WTC11 (cell line): ENCODE measurements at places on chromosomes 3 and 15. TPM values are rescaled to one million over a fixed set of nuclear protein-coding genes. Genes with fewer than 3 reads are reported as not detected.

The NFKBIZ gene
- 15.1 to 17.9 TPM (median 16.9 TPM) in 3 replicates for total RNA-seq

The COL6A5 gene
- total RNA-seq, result 0.02 to 0.05 TPM in 2 of 3 replicates, not detected in the other

The STARD5 gene
- total RNA-seq, result 6.3 to 7.2 TPM (median 6.8 TPM) in 3 replicates

The PYGO1 gene
- total RNA-seq, result 0.46 to 0.55 TPM (median 0.50 TPM) in 3 replicates

GRCh38 chr3:66215106-66215505, 5.7 kb upstream of the SLC25A26 start:
- no peaks in the 10 kb centered on the region for H3K4me1 ChIP-seq
- H3K27ac ChIP-seq, result no peak overlapping the region
- DNase-seq, result no peak
- no peak overlapping the region for H3K4me3 ChIP-seq
- H3K27me3 ChIP-seq, result peaks cover 2% of the 10 kb centered on the region; the same call in 1 of the 2 replicates
- H3K36me3 ChIP-seq, result no peaks in the 10 kb centered on the region

DNA sequence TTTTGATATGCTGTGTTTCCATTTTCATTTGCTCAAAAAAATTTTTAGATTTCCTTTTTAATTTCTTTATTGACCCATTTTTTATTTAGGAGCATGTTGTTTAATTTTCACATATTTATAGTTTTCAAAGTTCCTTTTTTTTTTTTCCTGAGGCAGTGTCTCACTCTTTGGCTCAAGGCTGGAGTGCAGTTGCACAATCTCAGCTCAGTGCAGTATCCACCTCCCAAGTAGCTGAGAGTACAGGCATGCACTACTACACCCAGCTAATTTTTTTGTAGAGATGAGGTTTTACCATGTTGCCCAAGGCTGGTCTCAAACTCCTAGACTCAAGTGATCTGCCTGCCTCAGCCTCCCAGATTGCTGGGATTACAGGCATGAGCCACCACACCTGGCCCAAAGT, 36.2 kb downstream of the PFN2 start:
- DNase-seq, result no peak
- no peaks in the 10 kb centered on the region for H3K4me1 ChIP-seq
- H3K36me3 ChIP-seq, result peaks cover 38% of the 10 kb centered on the region

DNA sequence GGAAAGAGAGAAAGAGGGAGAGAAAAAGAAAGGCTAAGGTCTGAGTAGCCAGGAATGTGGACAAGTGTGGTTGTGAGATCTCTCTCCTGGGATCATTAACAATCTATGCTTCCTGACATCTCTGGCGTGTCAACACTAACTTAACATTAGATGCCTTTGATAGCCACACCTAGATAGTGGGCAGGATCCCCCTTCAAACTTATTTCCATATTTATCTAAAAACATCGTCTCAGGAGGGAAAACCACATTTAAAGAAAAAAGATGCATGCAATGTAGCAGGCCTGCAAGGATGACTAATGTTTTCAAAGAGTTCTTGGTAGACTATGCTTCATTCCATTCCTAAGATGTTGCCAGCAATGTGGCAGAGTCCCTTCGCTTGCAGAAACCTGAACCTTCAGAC, 80.9 kb downstream of the MLH1 start:
- no peaks in the 10 kb centered on the region for H3K4me1 ChIP-seq
- no peak overlapping the region for H3K4me3 ChIP-seq
- no peaks in the 10 kb centered on the region for H3K36me3 ChIP-seq
- DNase-seq, result no peak
- no peak overlapping the region for H3K27ac ChIP-seq

The RTP1 gene
- 5.1 to 5.9 TPM (median 5.6 TPM) in 3 replicates for total RNA-seq

The STRIT1 gene
- 0.33 TPM in 1 of 3 replicates, not detected in the others for total RNA-seq

The FBN1 gene
- 3.3 to 5.2 TPM (median 3.7 TPM) in 3 replicates for total RNA-seq

- no peak overlapping the region for H3K4me3 ChIP-seq
- DNase-seq, result no peak
- no peak overlapping the region for H3K27ac ChIP-seq
- no peaks in the 10 kb centered on the region for H3K36me3 ChIP-seq
Observed at GRCh38 chr3:81744366-81744765, 17.1 kb downstream of the GBE1 start.

GRCh38 chr15:91947683-91948608, 94.4 kb downstream of the SLCO3A1 start:
- H3K4me3 ChIP-seq, result peak overlapping the region; percentile 8; the same call in 1 of the 2 replicates
- no peaks in the 10 kb centered on the region for H3K27me3 ChIP-seq
- H3K4me1 ChIP-seq, result peaks cover 60% of the 10 kb centered on the region
- DNase-seq, result peak; percentile 37
- H3K27ac ChIP-seq, result peak overlapping the region; percentile 85
- H3K36me3 ChIP-seq, result 0 out of 2 replicates have a peak, but pooled peaks cover 4% of the 10 kb centered on the region

GRCh38 chr3:128794067-128794768, 68.2 kb downstream of the RAB7A start:
- DNase-seq, result no peak
- peaks cover 32% of the 10 kb centered on the region for H3K36me3 ChIP-seq
- no peaks in the 10 kb centered on the region for H3K27me3 ChIP-seq

GRCh38 chr3:194277104-194277785, 73.9 kb downstream of the CPN2 start:
- no peak overlapping the region for H3K27ac ChIP-seq
- H3K27me3 ChIP-seq, result no peaks in the 10 kb centered on the region; the same call in 1 of the 2 replicates

The ROBO1 gene
- total RNA-seq, result 90.9 to 107 TPM (median 104 TPM) in 3 replicates

GRCh38 chr3:190209533-190209932, 88.8 kb upstream of the P3H2 start:
- no peak overlapping the region for H3K4me3 ChIP-seq
- H3K27ac ChIP-seq, result no peak overlapping the region
- no peaks in the 10 kb centered on the region; the same call in 1 of the 2 replicates for H3K27me3 ChIP-seq
- no peak for DNase-seq

- peaks cover 30% of the 10 kb centered on the region for H3K4me1 ChIP-seq
- no peak overlapping the region for H3K4me3 ChIP-seq
- no peak for DNase-seq
- H3K27me3 ChIP-seq, result no peaks in the 10 kb centered on the region
- H3K27ac ChIP-seq, result no peak overlapping the region
- H3K36me3 ChIP-seq, result no peaks in the 10 kb centered on the region
Observed at GRCh38 chr3:34862456-34862855, 776.9 kb upstream of the ARPP21 start.

The SEMA7A gene
- total RNA-seq, result 13.7 to 17.9 TPM (median 14.2 TPM) in 3 replicates

The C3orf49 gene
- total RNA-seq, result not detected in 3 replicates

The RPL15 gene
- total RNA-seq, result 2,428 to 2,870 TPM (median 2,865 TPM) in 3 replicates

The PRR20G gene
- 0.18 TPM in 1 of 3 replicates, not detected in the others for total RNA-seq

- no peak for DNase-seq
- H3K4me1 ChIP-seq, result peaks cover 5% of the 10 kb centered on the region; the same call in 1 of the 2 replicates
- H3K36me3 ChIP-seq, result no peaks in the 10 kb centered on the region
- no peaks in the 10 kb centered on the region for H3K27me3 ChIP-seq
- H3K4me3 ChIP-seq, result no peak overlapping the region
Observed at GRCh38 chr3:99764377-99764776, 53.3 kb upstream of the CMSS1 start.

The CCDC191 gene
- 1.6 to 1.7 TPM (median 1.7 TPM) in 3 replicates for total RNA-seq

DNA sequence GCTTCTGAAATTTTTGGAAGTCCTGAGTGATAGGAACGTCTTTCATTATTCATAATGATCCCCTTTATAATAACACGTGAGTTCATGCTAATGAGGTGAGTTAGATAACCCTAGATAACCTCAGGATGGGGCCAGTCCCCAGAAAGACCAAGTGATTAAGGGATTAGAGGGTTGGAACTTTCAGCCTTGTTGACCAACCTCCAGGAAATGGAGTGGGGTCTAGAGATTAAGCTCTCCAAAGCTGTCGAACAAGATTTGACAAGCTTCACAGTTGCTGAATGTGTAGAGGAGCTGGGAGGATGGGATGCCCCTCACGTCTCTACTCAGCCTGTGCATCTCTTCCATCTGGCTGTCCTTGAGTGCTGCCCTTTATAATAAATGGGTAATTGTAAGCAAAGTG, 107.1 kb downstream of the ZMAT3 start:
- peaks cover 43% of the 10 kb centered on the region for H3K4me1 ChIP-seq
- no peak overlapping the region for H3K4me3 ChIP-seq
- H3K27me3 ChIP-seq, result no peaks in the 10 kb centered on the region

DNA sequence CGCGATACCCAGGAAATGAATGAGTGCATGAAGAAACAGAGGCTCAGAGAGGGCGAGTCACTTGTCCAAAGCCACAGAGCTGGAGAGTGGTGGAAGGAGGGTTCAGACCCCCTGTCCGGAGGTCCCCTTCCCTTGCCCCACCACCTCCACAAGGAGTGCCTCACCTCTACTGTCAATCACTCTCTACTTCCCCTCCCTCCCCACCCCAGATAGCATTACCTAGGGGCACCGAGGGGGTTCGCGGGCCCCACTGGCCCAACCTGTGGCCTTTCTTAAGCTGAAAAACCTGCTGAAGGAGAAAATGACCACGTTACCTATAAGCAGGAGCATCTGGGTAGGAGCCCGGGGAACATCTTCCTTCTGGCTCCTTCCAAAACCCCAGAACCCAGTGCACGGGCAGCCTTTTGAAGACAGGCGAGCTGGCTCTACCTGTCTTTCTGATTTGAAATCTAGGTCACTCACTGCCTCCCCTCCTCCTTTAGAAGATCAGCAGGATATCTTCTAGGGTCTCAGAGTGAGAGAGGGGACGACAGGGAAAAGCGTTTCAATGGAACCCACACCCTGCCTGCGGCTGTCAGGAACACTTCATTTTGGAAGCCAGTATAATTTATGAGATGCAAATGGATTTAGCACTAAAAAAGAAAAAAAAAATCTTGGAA, 89.9 kb upstream of the MEF2A start:
- DNase-seq, result no peak
- H3K36me3 ChIP-seq, result no peaks in the 10 kb centered on the region
- H3K27ac ChIP-seq, result no peak overlapping the region
- peaks cover 3% of the 10 kb centered on the region for H3K27me3 ChIP-seq

DNA sequence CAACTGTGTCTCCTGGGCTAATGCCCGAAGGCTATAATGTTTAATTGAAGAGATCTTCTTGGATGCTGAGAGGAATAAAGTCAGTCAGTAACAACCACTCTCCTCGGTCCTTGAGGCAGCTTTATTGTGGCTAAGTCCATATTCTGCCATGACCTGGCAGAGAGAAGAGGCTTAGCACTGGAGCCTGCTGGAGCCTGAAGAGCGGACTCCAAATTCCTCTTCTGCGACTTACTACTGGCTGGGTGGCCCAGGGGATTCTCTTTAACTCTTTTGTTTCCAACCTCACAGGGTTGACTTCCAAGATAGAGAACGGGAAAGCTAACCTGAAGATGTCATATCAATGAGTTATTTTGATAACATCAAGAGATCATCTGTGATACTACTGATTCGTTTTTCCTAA, 71.1 kb downstream of the MYO1E start:
- no peak for DNase-seq
- H3K27me3 ChIP-seq, result no peaks in the 10 kb centered on the region
- H3K27ac ChIP-seq, result no peak overlapping the region
- H3K36me3 ChIP-seq, result no peaks in the 10 kb centered on the region
- no peak overlapping the region for H3K4me3 ChIP-seq

The TMEM108 gene
- 10.2 to 14.7 TPM (median 12.9 TPM) in 3 replicates for total RNA-seq

The C3orf85 gene
- total RNA-seq, result not detected in 3 replicates

DNA sequence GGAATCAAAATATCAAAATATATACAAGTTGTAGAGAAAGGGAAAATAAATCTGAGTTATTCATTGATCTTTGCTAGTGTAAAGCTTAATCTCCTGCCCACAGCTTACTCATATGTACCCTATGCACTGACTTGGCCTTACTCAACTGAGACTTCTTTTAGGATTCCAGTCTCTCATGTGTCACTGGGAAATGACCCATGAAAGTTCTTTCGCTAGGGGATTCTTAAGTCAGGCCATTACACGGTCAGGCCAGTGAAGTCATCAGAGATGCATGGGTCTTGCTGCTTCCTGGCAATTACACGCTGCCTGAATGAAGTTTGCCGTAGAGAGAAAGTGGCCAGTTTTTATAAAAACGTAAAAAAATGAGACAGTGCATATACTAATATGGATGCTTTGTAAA, 20.7 kb upstream of the LPP start:
- no peaks in the 10 kb centered on the region for H3K27me3 ChIP-seq
- no peak overlapping the region for H3K27ac ChIP-seq
- peaks cover 10% of the 10 kb centered on the region for H3K4me1 ChIP-seq
- DNase-seq, result no peak
- no peak overlapping the region for H3K4me3 ChIP-seq

- H3K4me1 ChIP-seq, result peaks cover 21% of the 10 kb centered on the region
- no peak overlapping the region for H3K4me3 ChIP-seq
- H3K27me3 ChIP-seq, result no peaks in the 10 kb centered on the region
Observed at GRCh38 chr3:136294176-136294575, 44.0 kb downstream of the PCCB start.

- H3K27ac ChIP-seq, result no peak overlapping the region
- DNase-seq, result no peak
Observed at GRCh38 chr3:102177075-102177755, 257.6 kb upstream of the ZPLD1 start.

The SEC62 gene
- 51.2 to 61.0 TPM (median 52.5 TPM) in 3 replicates for total RNA-seq

DNA sequence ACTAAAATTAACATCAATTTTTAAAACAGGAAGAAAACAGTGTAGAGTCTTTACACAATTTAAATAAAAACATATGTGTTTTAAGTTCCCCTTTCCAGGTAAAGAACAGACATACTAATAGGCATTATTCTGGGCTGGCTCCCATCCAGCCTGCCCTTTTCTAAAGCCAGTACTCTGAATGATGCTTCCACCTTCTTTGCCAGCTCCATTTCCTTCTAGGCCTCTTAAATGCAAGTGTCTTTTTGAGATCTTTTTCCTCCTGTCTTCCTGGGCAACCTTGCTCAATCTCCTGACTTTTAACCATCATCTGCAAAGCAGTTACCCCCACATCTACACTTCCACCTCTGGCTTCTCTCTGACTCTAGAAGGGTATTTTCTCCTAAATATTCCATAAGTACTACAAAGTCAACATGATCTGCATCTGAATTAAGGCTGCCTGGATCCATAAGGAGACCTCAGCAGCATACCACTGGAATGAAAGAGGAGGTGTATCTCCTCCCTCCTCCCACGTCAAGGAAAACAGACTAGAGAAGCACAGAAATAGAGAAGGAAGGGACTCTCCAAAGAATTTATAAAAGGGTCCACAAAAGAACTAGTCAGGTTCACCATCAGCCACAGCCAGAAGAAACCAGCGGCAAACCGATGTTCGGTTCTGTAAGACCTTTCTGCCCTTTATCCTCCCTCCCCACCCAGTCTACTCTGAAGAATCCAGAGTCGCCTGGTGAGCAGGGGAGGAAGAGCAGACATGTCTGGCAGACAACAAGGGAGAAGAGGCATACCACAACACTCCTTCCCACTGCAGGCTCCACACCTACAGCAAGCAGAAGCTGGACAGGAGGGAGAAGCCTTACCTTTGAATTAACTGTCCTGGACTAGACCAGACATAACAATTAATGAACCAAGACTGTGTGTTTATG, 47.1 kb downstream of the GOLIM4 start:
- no peaks in the 10 kb centered on the region for H3K27me3 ChIP-seq
- no peaks in the 10 kb centered on the region for H3K36me3 ChIP-seq
- peak overlapping the region; percentile 10 for H3K27ac ChIP-seq
- H3K4me1 ChIP-seq, result peaks cover 27% of the 10 kb centered on the region
- DNase-seq, result no peak

DNA sequence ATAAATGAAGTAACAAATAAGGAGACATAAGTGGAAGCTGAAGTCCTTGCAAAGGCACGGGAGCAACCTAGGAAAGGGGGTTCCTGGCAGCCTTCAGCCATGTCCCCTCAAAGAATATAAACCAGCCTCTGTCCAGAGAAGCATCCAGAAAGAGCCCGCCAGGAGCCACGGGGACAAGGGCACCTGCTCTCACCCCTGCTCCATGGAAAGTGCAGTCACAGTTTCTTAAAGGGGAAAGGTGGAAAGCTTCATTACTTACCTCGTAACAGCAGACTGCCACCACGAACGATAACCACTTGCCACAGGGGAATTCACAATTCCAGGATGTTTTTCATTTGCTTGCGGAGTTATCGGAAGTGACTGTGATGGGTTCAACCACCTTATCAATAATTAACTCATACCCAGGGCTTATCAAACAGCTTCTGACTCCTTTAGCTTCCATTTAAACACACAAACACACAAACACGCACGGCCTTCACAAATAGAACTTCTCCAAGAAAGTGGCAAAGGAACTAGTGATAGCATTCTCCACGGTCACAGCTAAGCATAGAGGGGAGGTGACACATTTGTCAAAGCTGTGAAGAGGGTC, 134.2 kb upstream of the IGF1R start:
- H3K27ac ChIP-seq, result no peak overlapping the region
- no peaks in the 10 kb centered on the region for H3K27me3 ChIP-seq
- H3K4me1 ChIP-seq, result peaks cover under 1% of the 10 kb centered on the region
- DNase-seq, result no peak
